DND-41 (cell line): ENCODE measurements at places on chromosomes 7 and 10.

GRCh38 chr7:157739650-157740049, 402.8 kb downstream of the DNAJB6 start:
- DNase-seq = no peak

GRCh38 chr7:43116451-43116850, 4.0 kb downstream of the HECW1 start:
- no peak for DNase-seq

- no peak for DNase-seq
These were observed 164.7 kb downstream of the GNAT3 start for GRCh38 chr7:80347173-80347572.

DNA sequence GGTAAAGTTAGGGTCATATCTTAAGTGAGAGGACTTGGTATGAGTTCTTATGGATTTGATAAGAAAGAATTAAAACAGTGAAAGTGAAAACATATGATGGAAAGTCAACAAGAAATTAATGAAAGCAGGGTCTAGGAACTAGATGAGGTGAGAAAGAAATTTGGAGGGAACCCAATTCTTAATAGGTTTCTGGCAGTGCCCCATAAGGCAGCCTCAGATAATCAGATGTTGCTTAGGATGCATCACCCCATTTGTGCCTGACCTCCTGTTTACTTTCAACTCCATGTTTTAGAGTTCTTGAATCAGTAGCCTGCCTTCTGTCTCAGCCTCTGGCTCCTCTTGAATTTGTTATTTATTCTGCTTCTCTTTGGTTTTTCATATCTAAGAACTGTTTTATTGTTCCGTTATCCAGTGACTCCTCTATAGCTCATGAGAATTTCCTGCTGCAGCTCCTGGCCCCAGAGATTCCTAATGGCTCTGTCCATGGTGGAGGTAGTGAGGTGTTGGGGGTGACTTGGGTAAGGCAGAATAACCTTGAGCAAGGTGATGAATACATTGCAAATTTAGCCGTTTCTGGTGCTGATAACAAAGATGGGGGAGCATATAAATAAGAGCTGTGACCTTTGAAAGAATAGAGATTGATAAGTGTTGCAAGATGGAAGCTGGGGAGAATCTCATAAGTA, 17.6 kb downstream of the ITGB8 start:
- no peak for DNase-seq

- DNase-seq = no peak
These were observed 1.3 kb upstream of the GRB10 start for GRCh38 chr7:50783801-50784507.

GRCh38 chr7:44909596-44910389, 24.5 kb upstream of the PURB start:
- DNase-seq = no peak

DNA sequence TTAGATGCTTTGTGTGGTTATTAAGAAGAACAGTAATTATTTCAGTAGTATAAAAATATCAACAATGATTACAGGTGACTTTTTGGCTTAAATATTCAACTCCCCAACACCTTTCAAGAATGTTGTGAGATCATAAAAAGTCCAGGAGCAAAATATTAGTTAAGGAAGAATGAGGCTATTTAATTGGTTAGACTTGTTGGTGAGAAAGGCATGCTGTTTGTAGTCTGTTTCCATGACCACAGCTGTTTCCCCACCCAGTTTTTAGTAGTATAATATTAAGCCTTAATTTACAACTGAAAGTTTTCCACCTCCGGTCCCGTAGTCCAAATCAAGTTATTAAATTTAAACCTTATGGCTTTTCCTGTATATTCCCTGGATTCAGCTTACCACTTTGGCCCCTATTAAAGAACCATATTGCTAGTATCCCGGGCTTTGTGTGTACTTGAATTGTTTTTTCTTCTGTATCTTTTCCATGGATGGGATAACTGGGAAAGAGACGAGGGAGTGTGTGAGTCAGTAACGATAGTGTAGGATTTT, 133.3 kb downstream of the CELF2 start:
- DNase-seq = no peak

DNA sequence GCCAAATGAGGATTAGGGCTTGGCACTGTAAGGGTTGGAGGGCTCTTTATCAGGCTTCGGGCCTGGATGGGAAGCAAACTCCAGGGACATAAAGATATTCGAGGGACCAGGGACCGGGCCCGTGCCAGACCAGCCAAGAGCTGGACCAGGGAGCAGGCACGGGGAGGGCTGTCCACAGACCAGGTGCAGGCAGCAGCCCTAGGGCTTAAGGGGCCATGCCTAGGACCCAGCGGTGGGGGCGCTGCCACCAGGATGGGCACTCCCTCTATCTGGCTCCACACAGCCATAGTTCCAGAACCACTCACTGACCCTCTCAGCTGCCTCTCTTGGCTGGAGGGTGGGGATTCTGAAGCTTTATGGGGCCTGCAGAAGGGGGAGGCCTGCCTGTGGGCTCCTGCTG, 32.9 kb downstream of the FAM241B start:
- no peak for DNase-seq

- DNase-seq = no peak
These were observed 487.6 kb upstream of the MGMT start for GRCh38 chr10:128979405-128979804.

- no peak for DNase-seq
These were observed 23.6 kb downstream of the ZNF783 start for GRCh38 chr7:149285603-149286002.

- no peak for DNase-seq
These were observed 1.2 kb downstream of the RARRES2 start for GRCh38 chr7:150340024-150340749.

- DNase-seq = peak; percentile 25
These were observed 35.9 kb downstream of the TCF7L2 start for GRCh38 chr10:112985690-112986543.

DNA sequence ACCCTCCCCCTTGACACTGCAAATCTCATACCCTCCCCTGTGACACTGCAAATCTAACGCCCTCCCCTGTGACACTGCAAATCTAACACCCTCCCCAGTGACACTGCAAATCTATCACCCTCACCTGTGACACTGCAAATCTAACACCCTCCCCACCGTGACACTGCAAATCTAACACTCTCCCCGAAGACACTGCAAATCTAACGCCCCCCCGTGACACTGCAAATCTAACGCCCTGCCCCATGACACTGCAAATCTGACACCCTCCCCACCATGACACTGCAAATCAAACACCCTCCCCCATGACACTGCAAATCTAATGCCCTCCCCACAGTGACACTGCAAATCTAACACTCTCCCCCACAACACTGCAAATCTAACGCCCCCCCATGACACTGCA, 603.7 kb downstream of the DNAJB6 start:
- no peak for DNase-seq

- no peak for DNase-seq
These were observed 757 bp upstream of the PALS2 start for GRCh38 chr7:24572393-24572996.

GRCh38 chr7:151226875-151227782, at the start of gene ABCF2:
Gene ABCF2 (minus strand): TSS chr7:151227205. CDS start chr7:151226458, 747 bp downstream.
- peak; percentile 98 for DNase-seq

- DNase-seq = no peak
These were observed 48.7 kb downstream of the NAMPT start for GRCh38 chr7:106236065-106236464.

DNA sequence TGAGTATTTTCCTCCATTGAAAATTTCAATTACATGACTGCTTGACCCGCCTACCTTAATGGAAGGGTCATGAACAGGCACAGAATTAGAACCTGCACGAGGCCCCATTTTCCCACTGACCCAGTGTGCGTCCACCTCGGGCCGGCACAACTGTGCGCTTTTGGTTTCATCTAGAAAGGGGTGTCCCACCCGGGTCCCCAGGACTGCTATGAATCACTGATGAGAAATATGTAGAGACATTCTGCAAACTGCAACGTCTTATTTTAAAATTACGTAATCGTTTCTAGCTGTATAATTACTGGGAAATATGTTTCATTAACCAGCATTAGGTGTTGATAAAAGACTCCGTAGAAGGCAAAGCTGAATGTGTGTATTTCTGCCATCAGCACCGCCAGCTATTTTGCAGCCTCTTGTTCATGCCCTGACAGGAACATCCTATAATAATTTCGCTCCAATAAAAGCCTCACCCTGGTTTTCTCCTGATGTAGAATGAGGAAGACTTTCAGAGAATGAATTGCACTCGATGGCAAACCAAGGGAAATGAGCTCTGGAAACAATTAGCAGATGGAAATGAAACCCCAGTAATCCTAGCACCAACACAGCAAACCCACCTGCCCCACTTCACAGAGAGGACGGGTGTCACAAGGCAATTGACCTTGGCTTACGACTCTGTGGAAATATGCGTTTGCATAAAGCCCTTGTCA, 562.1 kb downstream of the DNAJB6 start:
- no peak for DNase-seq

DNA sequence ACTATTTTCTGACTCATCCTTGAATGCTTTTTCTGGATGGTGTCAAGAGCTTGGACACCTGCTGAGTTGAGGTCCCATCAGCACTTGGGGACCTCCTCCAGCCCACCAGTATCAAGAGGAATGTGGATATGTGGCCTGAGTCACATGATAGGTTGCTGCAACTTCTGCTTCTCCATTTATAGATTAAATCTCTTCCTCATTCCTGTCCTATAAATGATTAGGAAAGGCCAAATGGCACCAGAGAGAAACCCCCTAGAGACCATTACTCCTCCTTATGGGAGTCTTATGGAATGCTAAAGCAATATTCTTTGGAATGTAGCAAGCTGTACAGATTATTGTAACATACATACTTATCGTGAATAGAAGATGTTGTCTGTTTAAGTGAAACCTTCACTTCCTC, 85.6 kb downstream of the NEUROD6 start:
- DNase-seq = no peak

GRCh38 chr10:5479481-5480161, 19.7 kb downstream of the CALML5 start:
- DNase-seq = no peak

GRCh38 chr7:152870106-152870693, 110.6 kb downstream of the ACTR3B start:
- DNase-seq = no peak

DNA sequence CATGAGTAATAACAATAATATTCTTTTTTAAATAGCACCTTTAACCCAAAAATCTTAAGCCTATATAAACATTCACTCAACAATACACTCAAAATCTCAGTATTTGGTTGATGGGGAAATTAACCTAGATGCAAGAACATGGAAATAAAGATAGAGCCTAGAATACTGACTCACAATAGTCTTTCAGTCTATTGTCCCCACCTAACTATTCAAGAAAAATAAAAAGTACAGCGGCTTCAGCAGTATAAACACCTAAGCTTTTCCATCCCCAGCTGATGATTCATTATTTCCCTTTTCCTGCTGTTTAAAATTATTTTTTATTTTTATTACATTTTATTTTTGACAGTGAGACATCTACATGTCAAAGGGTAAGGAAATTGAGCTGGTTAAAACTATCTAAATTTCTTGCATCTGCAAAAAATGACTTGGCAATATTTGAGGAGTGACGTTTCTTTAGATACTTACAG, 201.4 kb downstream of the FZD1 start:
- no peak for DNase-seq

DNA sequence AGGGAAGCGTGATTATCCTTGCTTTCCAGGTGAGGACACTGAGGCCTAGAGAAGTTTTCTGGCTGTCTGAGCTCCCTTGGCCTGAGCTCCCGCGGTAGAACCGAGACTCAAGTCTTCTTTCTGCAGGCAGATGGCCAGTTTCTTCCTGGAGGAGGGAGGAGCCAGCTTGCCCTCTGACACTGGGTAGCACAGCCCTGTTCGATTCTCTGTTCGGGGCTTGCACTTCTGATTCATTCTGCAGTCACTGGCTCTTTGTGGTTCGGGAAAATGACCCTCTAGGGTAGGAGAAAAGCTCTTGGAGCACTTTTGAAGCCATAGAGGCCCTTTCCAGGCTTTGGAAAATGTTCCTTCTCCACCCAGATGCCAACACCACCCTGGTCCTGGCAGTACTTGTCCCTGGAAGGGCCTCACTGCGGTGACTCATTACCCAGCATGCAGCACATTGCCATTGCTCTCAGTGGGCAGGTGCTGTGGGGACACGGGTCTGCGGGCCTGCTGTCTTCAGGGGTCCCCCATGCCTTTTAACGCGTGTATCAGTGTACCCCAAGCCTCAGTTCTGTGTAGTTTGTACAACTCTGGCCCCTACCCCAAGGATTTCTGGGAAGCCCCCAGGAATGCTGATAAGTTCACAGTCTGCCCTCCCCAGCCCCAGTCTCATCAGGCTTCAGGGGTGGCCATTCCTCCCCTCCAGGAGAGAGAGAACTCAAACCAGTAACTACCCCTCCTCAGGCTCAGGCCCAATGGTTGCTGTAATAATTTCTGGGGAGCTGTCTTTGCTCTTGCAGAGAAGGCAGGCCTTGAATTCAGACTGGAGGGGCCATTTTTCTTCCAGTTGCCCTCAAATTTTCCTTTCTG, 11.9 kb downstream of the CHST3 start:
- no peak for DNase-seq

DNA sequence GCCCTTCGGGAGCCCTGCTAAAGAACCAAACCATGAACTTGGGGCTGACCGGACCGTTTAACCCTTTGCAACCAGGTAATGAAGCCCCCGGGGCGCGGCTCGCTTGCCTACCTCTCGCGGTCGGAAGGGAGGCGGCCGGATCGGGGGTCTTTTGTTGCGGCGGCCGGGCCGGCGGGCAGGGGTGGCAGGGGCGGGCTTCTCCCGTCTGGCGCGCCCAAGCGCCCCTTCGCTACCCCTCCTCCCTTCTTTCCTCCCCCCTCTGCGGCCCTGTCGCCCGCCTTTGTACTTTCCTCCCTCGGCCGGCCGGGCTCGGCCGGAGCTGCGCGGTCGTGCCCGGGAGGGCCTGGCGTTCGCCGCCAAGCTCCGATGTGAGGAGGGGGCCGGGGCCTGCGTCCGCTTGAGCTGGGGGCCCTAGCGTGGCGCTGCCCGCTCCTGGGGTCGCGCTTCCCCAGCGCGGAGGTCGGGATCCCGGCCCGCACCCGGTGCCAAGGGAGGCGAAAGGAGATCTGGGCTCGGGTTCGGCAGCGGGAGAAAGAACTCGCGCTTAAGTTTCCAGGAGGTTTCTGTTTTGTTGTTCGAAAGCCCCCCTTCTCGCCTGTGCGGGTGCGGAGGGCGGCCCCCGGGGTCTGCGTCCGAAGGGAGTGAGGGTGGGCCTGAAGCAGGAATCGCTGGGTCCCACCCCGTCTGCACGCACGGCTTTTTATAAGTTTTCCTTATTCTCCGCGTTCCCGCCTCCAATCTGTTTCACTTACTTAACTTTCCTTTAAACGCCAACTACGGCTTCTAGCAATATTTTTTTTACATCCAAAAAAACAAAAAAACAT, 436.8 kb upstream of the GALNT17 start:
- DNase-seq = peak; percentile 51

DNA sequence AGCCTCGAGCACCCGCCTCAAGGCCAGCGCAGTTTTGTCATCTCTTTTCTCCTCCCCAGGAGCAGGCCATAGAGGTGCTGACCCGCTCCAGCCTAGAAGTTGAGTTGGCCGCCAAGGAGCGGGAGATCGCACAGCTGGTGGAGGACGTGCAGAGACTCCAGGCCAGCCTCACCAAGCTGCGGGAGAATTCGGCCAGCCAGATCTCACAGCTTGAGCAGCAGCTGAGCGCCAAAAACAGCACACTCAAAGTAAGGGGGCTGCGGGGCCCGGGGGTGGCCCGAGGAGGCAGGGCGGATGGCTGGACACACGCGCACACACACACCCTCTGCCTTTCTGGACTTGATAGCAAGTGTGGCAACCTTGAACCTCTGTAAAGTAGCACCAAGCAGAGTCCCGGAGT, 108.3 kb upstream of the SH2B2 start:
- no peak for DNase-seq
